Naive thymus-derived CD4-positive, alpha-beta T cell (primary cell): ENCODE measurements at places on chromosomes 11 and 22.

GRCh38 chr22:28820885-28821284 lies 20.5 kb upstream of the XBP1 start:
- DNase-seq = no peak

GRCh38 chr22:33986167-33986771 lies 66.0 kb upstream of the LARGE1 start:
- DNase-seq = no peak

- DNase-seq = no peak
These were observed 16.0 kb downstream of the OVOL1 start for GRCh38 chr11:65802841-65803240.

DNA sequence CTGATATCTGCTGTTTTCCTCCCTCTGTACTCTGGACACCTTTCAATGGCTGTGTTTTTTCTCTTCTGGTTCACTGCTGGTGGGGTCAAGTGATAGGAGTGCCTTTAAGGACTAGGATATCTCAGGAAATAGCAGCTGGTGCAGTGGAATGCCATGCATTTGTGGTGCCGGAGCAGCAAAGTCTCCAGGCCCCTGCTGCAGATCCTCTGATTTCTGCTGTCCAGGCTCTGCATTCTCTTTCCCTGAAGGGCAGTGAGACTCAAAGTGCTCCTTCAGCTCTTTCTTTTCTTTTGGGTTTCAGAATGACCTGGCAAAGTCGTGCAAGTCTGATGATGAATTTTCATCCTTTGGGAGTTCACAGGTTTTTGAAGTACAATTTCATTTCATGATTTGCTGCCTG lies 774.3 kb downstream of the FAM181B start:
- no peak for DNase-seq

DNA sequence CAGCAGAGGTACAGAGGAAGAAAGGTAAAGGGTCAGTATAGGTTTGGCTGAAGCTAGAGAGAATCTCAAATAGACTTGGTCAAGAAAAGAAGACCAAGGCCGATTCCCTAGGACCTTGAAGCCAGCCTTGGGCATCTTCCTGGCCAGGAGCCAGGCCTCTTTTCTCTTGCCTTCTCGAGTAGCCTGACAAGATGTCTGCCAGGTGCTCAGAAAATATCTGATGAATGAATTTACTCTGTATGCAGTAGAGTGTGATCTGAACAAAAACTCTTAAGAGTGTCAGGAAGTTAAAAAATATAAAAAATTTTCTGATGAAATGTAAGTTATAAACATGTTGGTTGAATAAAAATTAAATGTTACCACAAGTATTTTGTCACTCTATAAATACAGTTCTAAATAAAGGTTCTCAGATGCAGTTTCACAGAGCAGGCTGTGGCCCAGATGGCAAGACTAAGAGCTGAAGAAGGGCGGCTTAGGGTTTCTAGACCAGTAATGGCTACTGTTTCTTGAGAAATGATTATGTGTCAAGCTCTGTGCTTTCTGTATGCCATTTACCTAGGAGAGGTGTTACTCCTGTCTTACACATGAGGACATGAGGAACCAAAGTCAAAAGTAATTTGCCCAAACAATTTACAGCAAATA lies 98.1 kb downstream of the ATXN10 start:
- DNase-seq = no peak

DNA sequence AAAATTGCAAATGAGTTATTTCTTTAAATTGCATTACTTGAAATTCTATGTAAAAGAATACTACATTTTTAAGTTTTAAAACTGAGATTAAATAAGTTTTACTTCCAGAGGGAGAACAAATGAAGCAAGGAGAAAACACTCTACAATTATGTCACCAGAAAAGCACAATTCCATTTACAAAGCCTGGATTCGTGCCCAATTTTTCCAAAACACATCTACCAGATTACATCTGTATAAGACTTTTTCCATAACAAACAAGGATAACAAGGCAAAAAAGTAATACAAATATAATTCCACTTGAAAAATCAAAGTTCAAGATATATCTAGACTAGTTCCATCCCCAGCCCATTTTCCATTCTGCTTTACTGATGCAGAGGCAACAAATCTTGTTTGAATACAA lies 40.5 kb downstream of the MTMR2 start:
- DNase-seq = no peak

DNA sequence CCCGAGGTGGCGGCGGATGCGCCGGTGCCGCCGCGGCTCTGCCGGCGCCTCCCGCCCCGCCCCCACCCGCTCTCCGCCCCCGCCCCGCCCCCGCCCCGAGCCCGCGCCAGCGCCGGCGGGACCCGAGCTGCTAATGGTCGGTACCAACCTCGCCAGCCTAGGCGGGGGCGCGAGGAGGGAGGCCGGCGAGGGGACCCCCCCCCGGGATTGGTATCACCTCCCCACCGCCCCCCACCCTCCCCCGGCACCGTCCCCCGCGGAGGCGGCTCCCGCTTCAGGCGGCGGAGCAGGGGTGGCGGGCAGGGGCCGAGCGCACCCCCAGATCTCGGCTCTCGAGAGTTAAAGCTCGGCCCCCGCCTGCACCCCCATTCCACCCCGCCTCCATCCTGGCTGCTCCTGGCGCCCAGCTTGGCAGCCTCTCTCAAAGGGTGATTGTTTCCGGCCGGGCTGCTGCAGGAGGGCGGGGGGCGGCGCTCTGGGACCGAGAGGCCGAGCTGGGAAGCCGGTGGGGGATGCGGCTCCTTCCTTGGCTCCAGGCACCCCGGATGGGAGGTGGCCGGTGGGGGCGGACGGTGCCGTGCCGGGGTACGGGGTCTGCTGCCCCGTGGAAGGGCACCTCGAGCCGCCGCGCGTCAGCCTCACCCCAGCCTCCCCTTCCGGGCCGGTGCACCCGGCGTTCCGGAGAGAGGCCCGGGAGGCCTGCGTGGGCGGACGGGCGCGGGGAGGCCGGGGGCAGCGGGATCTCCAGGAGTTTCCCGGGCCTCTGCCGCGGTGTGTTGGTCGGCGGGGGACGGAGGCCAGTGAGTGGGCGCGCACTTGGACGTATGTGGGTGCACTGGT lies at the start of gene B3GAT1:
Gene B3GAT1, minus strand, starts transcription at position 40 of the 840 bp plus-strand sequence. CDS start 24,583 bp downstream, outside the sequence.
- no peak for DNase-seq

- no peak for DNase-seq
These were observed 125.1 kb downstream of the TIMP3 start for GRCh38 chr22:32926600-32926999.

- DNase-seq = no peak
These were observed 124.4 kb upstream of the ZC3H12C start for GRCh38 chr11:109968781-109969180.

GRCh38 chr11:1310772-1311468 lies 1.5 kb upstream of the TOLLIP start:
- peak; percentile 36 for DNase-seq

GRCh38 chr11:64233913-64234586 lies at the start of gene VEGFB:
TSS of gene VEGFB (plus strand) at chr11:64234584. CDS start at chr11:64234834, 250 bp downstream.
- peak; percentile 52 for DNase-seq

DNA sequence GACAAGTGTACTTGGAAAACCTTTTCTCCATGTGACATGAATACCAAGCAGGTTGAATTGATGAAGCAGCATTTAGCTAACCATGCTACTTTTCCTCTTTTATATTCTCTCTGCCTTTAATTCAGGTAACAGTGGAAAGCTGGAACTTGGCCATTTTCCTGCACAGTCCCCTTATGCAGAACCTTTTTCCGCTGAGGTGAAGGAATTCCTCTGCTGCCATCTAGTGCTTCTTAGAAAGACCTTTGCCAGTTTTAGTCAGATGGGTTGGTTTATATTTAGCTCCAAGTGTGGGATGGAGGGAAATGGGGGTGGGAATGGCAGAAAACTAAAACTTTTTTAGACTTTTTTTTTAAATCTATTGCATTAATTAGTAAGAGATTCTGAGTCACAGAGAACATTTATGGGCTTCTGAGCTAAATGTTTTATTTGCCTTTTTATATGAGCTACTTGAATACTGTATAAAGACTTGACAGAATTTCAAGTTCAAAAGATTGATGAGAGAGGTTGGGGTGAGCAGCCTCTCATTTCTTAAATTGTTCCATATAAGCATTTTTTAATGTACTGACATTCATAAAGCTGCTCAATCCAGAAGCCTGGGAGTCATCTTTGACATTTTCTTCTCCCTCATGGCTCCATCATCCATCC lies 153.9 kb upstream of the ZC3H12C start:
- no peak for DNase-seq

DNA sequence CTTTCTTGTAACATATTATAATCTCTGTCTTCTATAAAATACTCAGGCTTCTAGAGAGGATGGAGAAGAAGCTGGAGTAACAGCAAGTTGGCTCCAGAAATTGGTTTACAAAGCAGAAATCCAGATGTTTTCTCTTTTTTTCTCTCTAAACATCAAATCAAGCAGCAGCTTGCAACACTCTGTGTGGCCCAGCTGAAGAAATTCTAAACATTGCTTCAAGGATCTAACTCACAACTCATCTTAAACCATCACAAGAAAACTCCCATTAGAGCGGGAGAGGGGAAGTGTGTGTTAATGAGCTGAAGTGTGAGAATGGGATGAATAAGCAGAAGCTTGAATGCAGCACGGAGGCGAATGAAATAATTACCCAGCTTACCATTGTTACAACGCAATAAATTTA lies 146.5 kb downstream of the OPCML start:
- no peak for DNase-seq

- no peak for DNase-seq
These were observed 15.8 kb upstream of the SLCO2B1 start for GRCh38 chr11:75135021-75135650.

GRCh38 chr11:122853971-122854446 lies 15.7 kb downstream of the CRTAM start:
- DNase-seq = peak; percentile 70

GRCh38 chr11:45665933-45666647 lies 668 bp upstream of the CHST1 start:
- no peak for DNase-seq

GRCh38 chr11:34798985-34799384 lies 117.2 kb downstream of the APIP start:
- no peak for DNase-seq

DNA sequence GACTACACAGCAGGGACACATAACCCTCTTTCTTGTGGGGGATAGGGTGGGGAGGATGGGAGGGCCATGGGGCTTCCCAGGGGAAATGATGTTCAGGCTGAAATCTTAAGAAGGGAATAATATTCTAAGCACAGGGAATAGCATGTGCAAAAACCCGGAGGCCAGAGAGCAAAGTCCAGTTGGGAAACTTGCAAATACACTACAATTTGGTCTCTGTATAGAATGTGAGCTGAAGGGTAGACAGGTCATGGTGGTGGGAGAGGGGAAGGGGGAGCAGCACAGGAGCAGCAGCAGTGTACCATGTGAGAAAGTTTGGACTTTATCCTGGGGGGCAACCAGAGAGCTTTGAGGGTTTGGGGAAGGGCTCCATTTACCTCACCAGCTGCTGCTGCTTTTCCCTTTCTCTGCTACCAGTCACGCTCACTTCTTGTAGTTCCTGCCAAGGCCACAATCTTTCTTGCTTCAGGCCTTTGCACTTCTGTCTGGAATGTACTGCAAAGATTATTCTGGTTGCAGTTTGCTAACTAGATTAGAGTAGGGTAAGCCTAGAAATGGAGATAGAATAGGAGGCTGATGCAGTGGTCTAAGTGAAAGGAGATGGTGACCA lies 43.0 kb downstream of the KREMEN1 start:
- no peak for DNase-seq

DNA sequence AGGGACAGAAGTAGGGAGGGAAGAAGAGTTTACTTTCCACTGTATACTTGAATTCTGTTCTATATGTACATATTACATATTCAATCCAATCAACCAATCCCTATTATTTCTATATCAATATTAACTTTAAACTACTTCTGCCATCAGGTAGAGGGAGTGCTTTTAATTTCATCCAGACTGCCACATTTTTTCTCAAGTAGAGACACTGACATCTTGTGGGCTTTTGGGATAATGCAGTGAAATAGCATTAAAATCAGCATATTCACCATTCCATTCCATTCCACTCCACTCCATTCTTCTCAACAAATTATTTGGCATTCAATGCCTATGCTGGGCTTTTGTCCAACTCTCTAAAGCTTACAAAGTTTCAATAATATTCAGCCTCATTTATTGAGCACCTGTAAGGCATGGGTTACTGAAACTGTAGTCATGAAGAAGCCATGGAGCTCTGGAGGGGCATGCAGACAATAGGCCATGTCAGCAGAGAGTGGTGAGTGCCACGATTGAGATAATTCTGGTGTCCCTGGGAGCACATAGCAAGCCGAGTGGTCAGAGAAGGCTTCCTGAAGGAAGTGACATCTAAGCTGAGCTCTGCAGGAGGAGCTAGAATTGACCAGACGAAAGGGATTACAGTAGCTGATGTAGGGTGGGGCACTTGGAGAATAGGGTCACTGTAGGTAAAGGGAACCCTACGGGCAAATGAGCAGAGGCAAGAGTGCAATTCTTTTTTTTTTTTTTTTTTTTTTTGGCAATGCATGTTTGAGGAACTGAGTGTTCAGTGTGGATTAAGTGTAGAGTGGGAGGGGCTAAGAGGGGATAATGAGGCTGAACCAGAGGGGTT lies 12.8 kb upstream of the CLPB start:
- DNase-seq = peak; percentile 49

GRCh38 chr11:15145615-15146014 lies 30.9 kb downstream of the INSC start:
- DNase-seq = no peak

DNA sequence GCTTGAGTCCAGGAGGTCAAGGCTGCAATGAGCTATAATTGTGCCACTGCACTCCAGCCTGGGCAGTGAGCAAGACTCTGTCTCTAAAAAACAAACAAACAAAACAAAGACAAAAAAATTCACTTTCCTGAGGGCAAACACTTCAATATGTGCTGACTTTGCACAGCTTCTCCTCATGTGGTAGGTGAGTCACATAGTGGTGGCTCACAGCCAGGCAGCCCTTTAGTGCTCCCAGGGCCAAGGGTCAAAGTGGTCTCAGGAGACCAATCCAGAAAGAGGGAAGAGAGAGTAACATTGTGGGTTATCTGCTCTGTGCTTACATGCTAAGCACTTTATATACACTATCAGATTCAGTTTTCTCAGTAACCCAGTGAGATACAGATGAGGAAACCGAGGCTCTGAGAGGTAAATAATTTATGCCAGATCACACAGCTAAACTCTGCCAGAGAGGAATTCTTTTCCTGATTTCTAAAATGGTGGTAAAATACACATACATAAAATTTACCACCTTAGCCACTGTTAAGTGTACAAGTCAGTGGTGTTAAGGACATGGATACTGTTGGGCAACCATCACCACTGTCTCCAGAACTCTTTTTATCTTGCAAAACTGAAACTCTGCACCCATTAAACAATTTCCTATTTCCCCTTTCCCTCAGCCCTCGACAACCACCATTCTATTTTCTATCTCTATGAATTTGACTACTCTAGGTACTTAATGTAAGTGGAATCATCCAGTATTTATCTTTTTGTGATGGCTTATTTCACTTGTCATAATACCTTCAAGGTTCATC lies 231.7 kb upstream of the NARS2 start:
- DNase-seq = no peak
